ENCODE measurements at places on chromosomes 5 and 9.

- H3K4me1 ChIP-seq = no peaks in the 10 kb centered on the region
- DNase-seq = no peak
- no peaks in the 10 kb centered on the region for H3K27me3 ChIP-seq
- H3K36me3 ChIP-seq = no peaks in the 10 kb centered on the region
- H3K4me3 ChIP-seq = no peak overlapping the region
These were observed 459.9 kb upstream of the ZNF462 start for GRCh38 chr9:106403081-106403480.

- H3K4me1 ChIP-seq = peaks cover 14% of the 10 kb centered on the region
- H3K27ac ChIP-seq = no peak overlapping the region
- no peak for DNase-seq
- no peaks in the 10 kb centered on the region for H3K27me3 ChIP-seq
These were observed 13.6 kb downstream of the LCN10 start for GRCh38 chr9:136729144-136729543.

DNA sequence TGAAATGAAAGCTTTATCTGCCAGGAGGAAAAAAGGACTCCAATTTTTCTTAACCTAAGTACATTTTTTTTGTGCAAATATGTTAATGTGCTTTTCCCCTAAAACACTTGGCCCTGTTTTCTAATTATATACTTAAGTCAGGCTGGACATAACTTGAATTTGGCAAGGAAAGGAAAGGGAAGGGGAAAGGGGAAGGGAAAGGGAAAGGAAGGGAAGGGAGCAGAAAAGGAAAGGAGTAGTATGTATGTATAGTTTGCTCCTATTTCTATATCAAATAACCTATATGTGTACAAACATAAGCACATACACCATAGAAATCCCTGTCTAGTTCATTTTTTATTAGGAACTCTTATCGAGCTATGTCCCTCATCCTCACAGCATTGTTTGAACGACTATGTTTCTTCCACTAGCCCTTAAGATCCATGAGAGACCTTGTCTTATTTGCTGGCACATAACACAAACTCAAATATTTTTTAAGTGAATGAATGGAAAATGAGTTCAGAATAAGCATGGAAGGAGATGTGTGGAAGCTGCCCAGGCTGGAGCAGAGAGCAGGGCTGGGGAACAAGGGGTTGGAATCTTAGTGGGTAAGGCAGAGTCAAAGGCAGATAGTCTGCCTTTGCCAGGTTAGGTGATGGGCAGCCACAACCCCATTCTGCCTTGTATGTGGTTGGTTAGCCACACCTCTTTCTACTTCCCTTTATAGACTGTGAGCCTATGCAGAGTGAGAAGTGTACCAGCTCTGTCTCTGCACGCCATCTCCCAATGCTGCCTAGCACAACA lies 70.0 kb downstream of the KLHL3 start:
- no peaks in the 10 kb centered on the region for H3K36me3 ChIP-seq
- H3K4me3 ChIP-seq = no peak overlapping the region
- no peaks in the 10 kb centered on the region for H3K27me3 ChIP-seq
- peak; percentile 12 for DNase-seq

- H3K4me3 ChIP-seq = peak overlapping the region; percentile 39
- peaks cover 12% of the 10 kb centered on the region for H3K36me3 ChIP-seq
- H3K4me1 ChIP-seq = peaks cover 35% of the 10 kb centered on the region
- no peaks in the 10 kb centered on the region for H3K27me3 ChIP-seq
- DNase-seq = peak; percentile 45
These were observed 32.0 kb upstream of the ADAM19 start for GRCh38 chr5:157607371-157608161.

- peaks cover 3% of the 10 kb centered on the region for H3K36me3 ChIP-seq
- H3K27me3 ChIP-seq = peaks cover 6% of the 10 kb centered on the region
- H3K4me1 ChIP-seq = no peaks in the 10 kb centered on the region
- no peak overlapping the region for H3K4me3 ChIP-seq
These were observed 216.8 kb upstream of the PIK3R1 start for GRCh38 chr5:67998709-67999261.

GRCh38 chr9:133171161-133171961 lies 7.6 kb upstream of the GBGT1 start:
- H3K4me3 ChIP-seq = no peak overlapping the region
- peaks cover under 1% of the 10 kb centered on the region for H3K36me3 ChIP-seq
- no peak overlapping the region for H3K27ac ChIP-seq
- DNase-seq = no peak

DNA sequence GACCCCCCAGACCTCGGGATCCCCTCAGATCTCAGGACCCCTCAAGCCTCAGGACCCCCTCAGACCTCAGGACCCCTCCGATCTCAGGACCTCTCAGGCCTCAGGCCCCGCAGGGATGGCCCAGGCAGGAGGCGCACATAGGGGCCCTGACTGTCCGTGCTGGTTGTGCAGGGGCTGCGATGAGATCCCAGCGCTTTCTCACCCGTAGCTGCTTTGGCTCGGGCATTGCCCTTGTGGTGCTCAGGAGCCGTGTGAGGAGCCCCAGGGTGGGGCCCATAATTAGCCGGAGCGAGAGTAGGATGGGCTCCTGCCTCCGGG lies 680 bp upstream of the LPCAT1 start:
- no peak for DNase-seq
- peaks cover 29% of the 10 kb centered on the region for H3K4me1 ChIP-seq
- H3K27me3 ChIP-seq = no peaks in the 10 kb centered on the region
- peak overlapping the region; percentile 63 for H3K4me3 ChIP-seq

DNA sequence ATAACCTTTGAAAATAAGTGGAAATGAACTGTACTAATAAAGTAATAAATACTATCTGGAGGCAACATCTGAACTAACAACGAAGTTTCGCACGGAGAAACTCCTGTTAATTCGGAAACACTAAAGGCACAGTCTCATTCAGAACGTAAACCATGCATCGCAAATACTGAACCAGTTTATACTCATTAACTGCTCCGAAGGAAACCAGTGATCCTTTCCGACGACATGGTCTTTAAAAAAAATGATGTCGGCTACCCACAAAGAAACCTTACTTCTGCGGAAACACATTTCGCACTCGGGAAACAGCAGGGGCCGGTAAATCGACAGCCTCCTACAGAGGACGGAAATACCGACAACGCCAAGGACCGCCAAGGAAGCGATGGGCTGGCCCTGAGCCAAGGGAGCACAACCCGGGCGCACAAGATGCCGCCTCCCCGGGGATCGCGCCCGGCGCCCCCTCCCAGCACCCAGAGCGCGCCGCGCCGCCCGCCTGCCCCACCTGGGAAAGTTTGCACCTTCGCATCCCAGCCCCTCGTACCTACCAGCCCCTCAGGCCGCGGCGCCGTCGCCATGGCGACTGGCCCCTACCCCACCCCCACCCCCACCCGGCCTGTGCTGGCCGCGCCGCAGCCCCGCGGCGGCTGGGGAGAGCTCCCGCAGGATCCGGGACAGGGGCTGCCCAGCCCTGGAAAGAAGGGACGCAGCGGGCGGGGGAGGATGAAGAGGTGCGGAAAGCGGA lies 732 bp downstream of the PRKAA1 start:
- peaks cover 40% of the 10 kb centered on the region for H3K4me1 ChIP-seq
- no peaks in the 10 kb centered on the region for H3K27me3 ChIP-seq
- H3K27ac ChIP-seq = peak overlapping the region; percentile 90
- peaks cover 14% of the 10 kb centered on the region for H3K36me3 ChIP-seq
- peak overlapping the region; percentile 83 for H3K4me3 ChIP-seq

DNA sequence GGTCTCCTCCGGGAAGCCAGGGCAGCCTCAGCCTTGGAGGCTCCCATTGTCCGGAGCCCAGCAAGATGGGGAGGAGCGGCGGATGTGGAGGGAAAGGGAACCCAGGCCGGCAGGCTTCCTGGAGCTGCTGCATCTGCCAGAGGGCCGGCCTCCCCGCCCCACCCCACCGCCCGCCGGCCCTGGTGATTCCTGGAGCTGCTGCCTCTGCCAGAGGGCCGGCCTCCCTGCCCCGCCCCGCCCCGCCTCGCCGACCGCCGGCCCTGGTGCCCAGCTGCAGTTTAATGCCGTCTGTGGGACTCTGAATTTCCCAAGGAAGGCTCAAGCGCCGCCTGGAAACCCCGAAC lies 31.6 kb downstream of the EXD3 start:
- no peak for DNase-seq
- no peak overlapping the region for H3K4me3 ChIP-seq
- peaks cover 4% of the 10 kb centered on the region for H3K4me1 ChIP-seq
- H3K27ac ChIP-seq = peak overlapping the region; percentile 53
- H3K27me3 ChIP-seq = no peaks in the 10 kb centered on the region
- H3K36me3 ChIP-seq = peaks cover 11% of the 10 kb centered on the region

DNA sequence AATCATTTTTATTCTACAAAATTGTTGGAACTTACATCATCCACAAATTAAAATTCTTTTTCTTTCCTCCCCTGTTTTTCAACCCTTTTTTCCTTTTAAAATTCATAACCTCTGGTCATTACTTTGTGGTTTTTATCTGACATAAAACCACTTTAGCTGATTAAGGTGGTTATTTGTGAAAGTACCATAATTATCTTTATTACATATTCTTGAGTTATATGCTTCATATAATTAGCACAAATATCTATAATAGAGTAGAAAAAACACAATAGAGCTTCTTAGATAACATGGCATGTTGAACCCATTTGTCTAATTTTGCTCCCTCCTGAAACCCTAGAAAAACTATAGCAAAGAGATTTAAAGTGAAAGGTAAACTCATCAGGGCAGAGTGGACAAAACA lies 22.9 kb upstream of the PPIC start:
- no peaks in the 10 kb centered on the region for H3K36me3 ChIP-seq
- no peak for DNase-seq
- no peak overlapping the region for H3K27ac ChIP-seq
- no peak overlapping the region for H3K4me3 ChIP-seq
- H3K4me1 ChIP-seq = no peaks in the 10 kb centered on the region

DNA sequence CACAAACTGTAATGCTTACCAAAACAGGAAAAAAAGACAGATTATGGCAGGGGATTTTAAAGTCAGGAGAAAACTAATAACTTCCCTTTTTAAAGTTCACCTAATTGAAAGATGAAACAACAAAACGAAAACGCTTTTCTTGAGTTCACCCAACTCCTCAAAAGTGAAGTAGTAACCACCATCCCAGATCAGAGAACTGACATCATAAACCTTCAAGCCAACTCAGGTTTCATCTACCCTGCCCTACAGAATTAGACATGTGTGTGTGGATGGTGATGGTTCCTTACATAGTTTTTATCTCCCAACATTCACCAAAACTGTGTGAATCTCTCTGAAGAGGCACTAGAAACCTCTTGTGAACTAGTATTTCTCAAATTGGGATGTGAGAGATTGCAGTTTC lies 195.2 kb upstream of the PTGER4 start:
- DNase-seq = no peak
- no peak overlapping the region for H3K4me3 ChIP-seq
- peaks cover 3% of the 10 kb centered on the region for H3K36me3 ChIP-seq
- peaks cover 29% of the 10 kb centered on the region for H3K4me1 ChIP-seq
- no peak overlapping the region for H3K27ac ChIP-seq

DNA sequence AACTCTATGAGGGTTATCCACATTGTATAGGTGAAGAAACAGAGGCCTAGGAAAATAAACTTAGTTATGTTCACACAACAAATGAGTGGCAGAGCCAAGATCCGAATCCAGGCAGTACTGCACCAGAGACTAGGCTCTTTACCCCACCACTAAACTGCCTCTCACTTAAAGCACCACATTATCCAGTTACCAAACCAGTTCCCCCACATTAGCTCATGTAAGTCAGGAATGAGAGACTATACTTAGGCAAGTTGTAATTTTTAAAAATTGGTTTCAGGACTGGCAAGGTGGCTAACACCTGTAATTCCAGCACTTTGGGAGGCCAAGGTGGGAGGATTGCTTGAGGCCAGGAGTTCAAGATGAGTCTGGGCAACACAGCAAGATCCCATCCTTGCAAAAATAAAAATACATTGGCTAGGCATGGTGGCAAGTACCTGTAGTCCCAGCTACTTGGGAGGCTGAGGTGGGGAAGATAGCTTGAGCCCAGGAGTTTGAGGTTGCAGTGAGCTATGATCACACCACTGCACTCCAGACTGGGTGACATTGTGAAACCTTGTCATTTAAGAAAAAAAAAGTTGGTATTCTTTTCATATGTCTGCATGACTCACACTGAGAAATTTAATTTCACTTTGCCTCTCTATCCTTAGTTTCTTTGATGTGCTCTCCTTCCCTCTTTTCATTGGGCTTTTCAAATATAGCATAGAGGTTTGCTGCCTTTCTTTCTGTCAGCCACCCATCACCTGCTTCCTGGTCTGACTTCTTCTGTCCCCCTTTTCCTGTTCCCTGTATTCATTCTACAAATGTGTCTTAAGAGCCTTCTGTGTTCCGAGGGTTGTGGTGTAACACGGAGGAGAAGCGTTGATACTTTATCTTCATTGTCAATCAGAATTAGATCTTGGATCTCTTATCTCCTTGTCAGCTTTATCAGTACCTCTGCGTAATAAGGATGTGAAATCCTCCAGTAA lies 64.7 kb downstream of the ERMP1 start:
- H3K27ac ChIP-seq = peak overlapping the region; percentile 81
- H3K4me3 ChIP-seq = no peak overlapping the region
- no peaks in the 10 kb centered on the region for H3K27me3 ChIP-seq

DNA sequence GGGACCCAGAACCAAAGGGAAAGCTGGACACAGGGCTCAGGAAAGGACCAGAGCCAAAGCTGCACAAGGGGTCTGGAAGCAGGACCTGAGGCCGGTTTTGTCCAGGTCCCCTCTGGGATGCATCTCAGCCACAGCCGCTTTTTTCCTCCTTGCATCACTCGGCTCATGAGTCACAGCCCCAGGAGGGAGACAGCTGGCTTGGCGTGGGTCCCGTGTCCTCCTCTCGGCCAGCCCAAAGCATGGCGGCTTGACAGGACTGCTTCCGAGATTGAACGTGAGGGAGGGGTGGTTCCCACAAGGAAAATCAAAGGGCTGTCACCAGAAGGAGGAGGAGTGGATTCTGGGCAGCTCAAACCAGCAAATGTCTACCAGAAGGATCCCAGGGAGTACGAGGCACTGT lies 56.7 kb upstream of the CPLX2 start:
- peaks cover 27% of the 10 kb centered on the region for H3K27me3 ChIP-seq
- no peak overlapping the region for H3K4me3 ChIP-seq
- DNase-seq = no peak
- H3K36me3 ChIP-seq = peaks cover 3% of the 10 kb centered on the region
- H3K4me1 ChIP-seq = no peaks in the 10 kb centered on the region

DNA sequence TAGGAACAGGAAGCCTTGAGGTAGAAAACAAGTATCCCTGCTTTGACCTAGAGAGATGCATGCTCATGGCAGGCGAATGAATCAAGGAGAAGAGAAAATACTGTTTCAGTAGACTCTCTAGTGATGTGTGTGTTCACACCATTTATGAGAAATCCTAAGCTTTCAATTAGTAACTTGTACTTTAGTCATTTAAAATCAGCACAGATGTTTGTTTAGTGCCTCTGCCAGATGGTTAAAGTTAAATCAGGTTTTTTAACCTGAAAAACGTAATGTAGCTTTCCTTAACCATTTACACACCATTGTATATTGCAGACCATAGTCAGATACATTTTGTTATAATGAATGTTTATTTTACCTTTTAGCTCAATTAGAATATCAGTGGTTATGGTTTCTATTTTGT lies 5.0 kb downstream of the TJP2 start:
- H3K4me3 ChIP-seq = no peak overlapping the region
- H3K27ac ChIP-seq = no peak overlapping the region
- peaks cover 23% of the 10 kb centered on the region for H3K4me1 ChIP-seq
- peaks cover 26% of the 10 kb centered on the region for H3K27me3 ChIP-seq
- DNase-seq = no peak

- H3K27me3 ChIP-seq = no peaks in the 10 kb centered on the region
- H3K36me3 ChIP-seq = peaks cover 17% of the 10 kb centered on the region
- no peak for DNase-seq
These were observed 85.7 kb upstream of the RNF38 start for GRCh38 chr9:36485647-36486328.

GRCh38 chr5:83711982-83712601 lies 8.6 kb downstream of the HAPLN1 start:
- H3K36me3 ChIP-seq = peaks cover 2% of the 10 kb centered on the region
- H3K27ac ChIP-seq = no peak overlapping the region
- H3K27me3 ChIP-seq = no peaks in the 10 kb centered on the region
- H3K4me3 ChIP-seq = no peak overlapping the region
- no peaks in the 10 kb centered on the region for H3K4me1 ChIP-seq
- DNase-seq = peak; percentile 12
